ENCODE measurements at places on chromosomes 2 and 18.

- no peak for DNase-seq
These were observed 29.9 kb downstream of the HDHD2 start for GRCh38 chr18:47120428-47120827.

DNA sequence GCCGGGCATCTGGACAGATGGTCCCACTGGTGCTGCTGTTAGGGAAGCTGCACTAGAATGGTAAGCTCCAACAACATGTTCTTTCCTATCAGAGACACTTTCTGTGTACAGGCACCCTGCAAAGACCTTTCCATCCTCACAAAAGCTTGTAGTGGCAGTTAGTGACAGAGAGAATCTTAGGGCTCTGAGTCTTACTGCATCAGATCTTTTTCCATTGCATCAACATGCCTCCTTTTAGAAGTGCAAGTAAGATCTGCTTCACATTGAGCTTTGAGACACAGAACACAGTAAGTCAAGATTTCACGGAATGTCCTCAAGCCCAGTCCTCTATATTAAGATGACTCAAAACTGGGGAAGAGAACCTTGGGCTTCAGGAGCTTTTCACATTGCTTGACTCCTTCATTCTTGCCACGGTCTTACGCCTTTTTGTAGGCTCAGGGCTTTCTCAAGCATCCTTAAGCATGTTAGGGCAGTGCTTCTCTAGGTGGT lies 52.6 kb downstream of the ARL4C start:
- DNase-seq = no peak

DNA sequence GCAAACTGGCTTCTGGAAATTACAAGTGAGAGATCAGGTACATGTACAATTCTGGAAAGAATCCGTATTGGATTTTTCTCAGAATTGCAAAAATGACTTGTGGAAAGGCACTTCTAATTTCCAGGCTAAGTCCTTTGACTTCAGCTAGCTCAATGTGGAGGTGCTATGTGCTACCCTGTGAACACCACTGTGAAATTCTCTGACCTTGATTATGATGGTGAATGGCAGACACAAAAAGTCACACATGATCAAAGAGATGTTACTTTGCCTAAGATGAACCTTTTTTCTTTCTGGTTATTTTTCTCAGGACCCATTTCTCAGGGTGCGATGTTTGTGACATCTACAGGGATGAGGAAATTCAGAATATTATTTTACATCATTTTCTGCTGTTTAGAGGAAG lies 856.6 kb upstream of the VRK2 start:
- no peak for DNase-seq

DNA sequence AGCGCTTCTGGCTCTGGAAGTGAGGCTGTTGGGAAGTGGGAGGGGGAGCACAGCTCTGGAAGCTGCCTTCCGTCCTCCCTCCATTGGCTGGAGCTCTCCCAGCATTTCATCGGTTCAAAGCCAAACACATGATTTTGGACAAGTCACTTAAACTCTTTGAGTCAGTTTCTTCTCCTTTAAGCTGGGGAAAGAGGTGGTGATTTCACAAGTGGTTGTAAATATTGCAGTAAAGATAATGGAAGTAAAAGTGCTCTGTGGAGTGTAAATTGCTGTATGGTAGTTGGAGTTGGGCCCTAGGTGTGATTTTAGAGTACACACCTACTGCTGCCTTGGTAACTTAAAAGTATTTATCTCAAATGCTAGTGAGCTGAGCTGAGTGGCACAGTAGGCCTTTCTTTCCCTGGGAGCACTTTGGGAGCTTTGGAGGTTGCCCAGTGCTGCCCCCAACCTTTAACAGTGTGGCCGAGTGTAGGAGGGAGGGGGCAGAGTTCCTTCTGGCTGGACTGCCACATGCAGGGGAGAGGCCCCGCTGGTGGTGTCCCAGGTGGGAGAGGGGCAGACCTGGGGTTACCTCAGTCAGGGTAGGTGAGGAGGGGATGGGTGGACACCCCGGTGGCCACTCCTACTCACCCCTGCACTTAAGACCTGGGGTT lies 54.7 kb downstream of the ASAP2 start:
- no peak for DNase-seq

- no peak for DNase-seq
These were observed 158.9 kb downstream of the LDLRAD4 start for GRCh38 chr18:13377496-13377895.

DNA sequence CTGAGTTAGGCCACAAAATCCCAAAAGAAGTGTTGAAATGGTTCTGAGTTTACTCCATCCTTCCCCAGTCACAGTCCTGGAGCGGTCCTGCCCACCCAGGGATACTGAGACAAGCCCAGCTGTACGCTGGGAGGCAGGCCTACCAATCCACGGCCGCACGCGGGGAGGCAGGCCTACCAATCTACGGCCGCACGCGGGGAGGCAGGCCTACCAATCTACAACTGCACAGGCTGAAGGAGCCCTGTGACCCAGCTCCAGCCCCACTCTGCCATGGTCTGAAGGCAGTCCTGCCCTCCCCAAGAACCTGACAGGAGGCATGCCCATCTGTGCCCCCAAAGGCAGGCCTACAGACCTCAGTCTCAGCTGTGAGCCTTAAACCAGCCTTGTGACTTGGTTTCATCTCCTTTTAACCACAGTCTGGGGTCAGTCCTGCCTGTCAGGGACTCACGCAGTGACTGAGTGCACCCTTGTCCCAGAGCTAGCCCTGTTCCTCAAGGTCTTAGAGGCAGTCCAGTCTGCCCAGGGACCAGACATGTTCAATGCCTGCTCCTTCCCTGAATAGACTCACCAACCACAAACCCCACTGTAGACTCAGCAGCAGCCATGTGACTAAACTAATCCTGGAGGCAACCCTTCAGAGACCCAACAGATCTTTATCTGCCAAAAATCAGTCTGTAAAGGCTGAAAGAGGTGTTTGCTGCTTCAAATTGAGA lies 36.8 kb downstream of the GPC1 start:
- no peak for DNase-seq

DNA sequence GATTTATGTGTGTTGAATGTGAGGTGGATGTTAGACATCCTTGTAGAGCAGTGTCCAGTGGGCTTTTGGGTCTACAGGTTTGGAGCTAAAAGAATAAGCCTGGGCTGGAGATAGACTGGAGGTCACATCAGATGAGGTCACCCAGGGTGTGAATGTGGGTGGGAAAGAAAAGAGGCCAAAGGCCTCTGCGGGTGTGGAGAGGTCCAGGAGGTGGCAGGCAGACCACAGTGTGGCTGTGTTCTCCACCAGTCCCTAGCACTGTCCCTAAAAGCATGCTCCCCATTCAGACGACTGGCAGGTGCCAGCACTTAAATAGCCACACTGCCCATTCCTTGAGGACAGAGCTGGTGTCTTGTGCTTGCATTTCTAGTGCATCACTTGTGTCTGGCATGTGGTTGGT lies 4.1 kb downstream of the ATG4B start:
- DNase-seq = no peak

GRCh38 chr18:5162111-5162510 lies 34.9 kb downstream of the AKAIN1 start:
- DNase-seq = no peak

GRCh38 chr2:100036793-100037192 lies 105.6 kb downstream of the AFF3 start:
- DNase-seq = no peak

- no peak for DNase-seq
These were observed 49.7 kb downstream of the KLHL29 start for GRCh38 chr2:23434721-23435121.

- no peak for DNase-seq
These were observed 65.2 kb upstream of the ST8SIA5 start for GRCh38 chr18:46821856-46822711.

DNA sequence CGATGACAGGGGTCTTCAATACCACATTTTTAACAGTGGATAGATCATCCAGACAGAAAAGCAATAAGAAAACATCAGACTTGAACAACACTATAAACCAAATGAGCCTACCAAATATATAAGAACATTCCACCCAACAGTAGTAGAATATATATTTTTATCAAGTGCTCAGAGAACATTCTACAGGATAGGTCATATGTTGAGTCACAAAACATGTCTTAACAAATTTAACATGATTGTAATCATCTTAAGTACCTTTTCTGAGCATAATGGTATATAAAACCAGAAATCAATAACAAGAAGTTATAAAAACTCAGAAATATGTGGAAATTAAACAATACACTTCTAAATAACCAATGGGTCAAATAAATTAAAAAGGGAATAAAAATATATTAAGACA lies 194.0 kb upstream of the CYP26B1 start:
- no peak for DNase-seq

- DNase-seq = no peak
These were observed 90.2 kb downstream of the ZNF521 start for GRCh38 chr18:25261768-25262167.

DNA sequence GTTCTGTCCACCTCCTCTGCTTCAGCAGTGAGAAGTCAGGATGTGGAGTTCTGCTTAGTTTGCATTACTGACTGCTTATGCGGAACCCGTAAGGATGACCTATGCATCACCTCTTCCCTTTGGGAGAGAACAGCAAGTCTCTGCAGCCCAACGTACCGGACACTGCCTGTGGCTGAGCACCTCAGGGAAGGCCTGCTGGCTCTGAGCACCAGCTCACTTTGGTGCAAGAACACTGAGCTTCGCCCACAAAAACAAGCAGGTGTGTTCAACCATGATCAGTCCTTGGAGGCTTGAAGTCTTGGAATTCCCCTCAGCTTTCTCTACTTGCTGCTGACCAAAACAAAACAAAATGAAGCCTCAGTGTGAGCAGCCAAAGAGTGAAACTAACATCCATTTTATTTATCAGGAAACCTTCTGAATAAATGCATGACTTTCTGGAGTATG lies 52.7 kb upstream of the NCK2 start:
- no peak for DNase-seq

DNA sequence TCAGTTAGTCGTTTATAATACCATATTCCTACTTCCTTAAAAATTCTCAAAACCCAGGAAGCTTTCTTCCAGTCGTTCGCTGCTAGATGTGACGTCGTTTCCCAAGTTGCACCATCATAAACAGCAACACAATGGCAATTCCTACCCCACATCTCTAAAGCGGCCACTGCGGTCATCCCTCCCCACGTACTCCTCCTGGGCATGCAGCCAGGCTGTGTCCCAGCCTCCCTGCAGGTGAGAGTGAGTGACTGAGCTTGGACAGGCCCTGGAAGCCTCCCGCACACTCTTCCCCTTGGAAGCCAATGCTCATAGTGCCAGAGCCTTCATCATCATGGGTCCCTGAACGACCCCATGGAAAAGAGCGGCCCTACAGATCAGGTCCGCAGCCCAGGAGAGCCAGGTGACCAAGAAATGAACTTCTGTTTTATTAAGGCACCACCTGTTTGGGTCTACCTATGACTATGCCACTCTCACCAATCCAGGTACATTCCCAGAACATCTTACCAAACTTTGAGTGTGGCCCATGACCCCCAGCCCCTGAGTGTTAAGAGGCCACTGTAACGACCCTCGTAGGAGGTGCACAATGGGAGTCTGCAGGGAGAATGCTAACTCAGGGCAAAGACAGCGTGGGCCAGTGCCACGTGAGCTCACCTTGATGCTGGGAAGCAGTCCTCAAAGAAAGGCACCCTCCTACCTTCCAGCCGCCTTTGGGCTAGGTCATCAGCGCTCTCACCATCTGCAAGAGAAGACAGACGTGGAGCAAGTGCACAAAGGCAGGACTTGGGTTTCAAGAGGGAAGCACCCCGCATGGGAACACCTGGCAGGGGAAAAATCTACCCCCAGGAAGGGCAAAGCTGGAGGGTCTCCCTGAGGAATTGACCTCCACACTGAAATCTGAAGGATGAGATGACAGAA lies 74.7 kb upstream of the RAB6C start:
- no peak for DNase-seq

GRCh38 chr2:62596061-62596921 lies 90.3 kb upstream of the TMEM17 start:
- DNase-seq = no peak

GRCh38 chr2:105934467-105934866 lies 189.8 kb downstream of the NCK2 start:
- no peak for DNase-seq

DNA sequence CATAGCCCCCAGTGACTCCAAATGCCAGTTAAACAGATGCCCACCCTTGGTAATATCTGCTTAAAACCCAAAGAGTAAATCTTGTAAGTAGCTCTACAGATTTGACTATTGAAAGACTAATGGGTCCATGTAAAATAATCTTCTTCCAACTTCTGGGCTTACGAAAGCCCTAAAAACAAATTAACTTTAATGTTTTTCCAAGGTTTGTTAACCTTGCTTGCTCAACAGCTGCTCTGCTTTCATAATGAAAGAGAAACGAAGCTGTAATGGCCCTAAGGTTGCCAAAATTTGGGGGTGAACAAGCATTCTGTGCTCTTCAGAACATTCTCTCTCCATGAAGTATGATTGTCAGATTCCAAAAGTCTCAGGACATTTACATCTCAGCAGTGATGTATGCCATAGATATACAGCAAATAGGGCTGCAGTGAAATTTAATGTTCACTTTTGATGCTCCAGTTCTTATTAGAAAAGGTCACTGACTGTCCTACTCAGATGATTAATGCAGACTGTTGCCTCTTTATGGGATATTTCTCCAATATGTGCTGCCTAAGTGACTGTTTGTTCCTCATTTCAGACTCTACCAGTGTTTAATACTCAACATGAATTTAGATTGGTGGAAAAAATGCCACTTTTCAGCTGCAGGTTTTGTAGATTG lies 436.3 kb upstream of the CHST9 start:
- DNase-seq = no peak

- DNase-seq = no peak
These were observed 11.1 kb upstream of the AGFG1 start for GRCh38 chr2:227460833-227461232.

DNA sequence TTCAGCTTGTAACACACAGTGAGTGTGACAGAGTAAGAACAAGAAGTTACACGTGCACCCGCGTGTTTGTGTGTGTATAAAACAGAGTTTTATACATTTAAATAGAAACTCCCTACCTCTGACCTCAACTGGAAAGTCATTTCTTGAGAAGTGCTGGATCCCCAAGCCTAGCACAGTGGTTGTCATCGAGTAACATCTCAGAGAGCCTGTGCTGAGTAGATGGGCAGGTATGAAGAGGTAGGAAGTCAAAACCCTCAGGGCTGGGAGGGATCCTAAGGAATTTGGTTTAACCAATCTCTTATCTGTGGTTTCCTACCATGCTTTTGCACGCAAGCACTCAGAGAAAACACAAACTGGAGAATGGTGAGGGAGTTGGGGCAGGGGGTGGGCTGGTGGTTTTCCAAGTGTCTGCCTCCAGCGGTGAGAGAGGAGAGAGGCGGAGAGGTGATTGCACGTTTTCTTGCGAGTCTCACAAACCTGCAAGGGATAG lies 9.2 kb downstream of the ACOXL start:
- DNase-seq = no peak

DNA sequence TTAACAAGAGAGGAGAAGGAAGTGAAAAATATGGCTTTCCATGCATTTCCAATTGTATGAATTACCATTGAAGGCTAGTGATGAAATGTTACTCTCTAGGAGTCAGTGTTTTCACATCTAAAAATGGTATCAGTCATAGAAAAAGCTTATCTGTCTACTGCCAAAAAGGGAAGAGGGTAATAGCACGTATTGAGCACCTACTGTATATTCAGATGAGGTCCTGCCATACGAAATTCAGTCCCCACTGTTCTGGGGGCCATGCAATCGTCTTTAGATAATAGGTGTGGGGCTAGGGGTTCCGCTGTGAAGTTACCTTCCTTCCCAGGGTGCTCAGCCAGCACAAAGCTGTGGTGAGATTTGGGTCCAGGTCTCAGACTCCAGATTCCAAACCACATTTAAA lies 14.2 kb upstream of the GRHL1 start:
- no peak for DNase-seq

- DNase-seq = no peak
These were observed 35.2 kb upstream of the CDH19 start for GRCh38 chr18:66638856-66639629.
